ENCODE measurements at places on chromosomes 4 and X.
A peak's percentile ranks its signal among the peaks of the same experiment; 100 is the strongest.

GRCh38 chrX:127943571-127943970 lies 108.6 kb downstream of the ACTRT1 start:
- DNase-seq = no peak

- peak; percentile 87 for DNase-seq
Measured at GRCh38 chr4:76198411-76199237, 15.0 kb downstream of the SCARB2 start.

DNA sequence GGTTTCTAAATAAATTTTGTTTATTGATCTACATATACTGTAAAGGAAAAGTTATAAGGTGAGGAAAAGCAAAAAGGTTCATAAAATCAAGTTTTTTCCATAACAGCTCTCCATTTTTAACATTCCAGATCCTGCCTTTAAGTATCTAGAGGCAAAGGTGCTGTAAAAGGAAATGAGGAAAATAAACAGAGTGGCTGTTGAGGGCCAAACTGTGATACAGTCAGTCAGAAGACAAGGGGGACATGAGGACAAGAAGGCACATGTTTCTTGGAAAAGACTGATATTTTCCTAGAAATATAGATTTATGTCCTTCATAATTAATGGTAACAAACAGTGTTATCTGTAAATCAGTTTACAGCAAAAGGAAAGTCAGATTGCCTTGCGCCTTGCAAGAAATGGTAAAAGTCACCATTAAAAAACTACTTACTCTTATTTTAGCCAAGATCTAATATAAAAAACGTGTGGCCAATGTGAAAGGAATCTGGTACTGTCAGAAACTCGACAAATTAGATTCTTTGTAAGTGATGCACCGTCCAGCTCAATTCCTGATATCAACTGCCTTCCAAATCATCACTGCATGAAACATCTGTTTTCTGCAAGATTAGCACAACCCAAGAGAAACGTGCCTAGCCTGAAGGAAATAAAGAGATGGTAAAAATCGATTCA lies 34.0 kb upstream of the VEGFD start:
- DNase-seq = no peak

DNA sequence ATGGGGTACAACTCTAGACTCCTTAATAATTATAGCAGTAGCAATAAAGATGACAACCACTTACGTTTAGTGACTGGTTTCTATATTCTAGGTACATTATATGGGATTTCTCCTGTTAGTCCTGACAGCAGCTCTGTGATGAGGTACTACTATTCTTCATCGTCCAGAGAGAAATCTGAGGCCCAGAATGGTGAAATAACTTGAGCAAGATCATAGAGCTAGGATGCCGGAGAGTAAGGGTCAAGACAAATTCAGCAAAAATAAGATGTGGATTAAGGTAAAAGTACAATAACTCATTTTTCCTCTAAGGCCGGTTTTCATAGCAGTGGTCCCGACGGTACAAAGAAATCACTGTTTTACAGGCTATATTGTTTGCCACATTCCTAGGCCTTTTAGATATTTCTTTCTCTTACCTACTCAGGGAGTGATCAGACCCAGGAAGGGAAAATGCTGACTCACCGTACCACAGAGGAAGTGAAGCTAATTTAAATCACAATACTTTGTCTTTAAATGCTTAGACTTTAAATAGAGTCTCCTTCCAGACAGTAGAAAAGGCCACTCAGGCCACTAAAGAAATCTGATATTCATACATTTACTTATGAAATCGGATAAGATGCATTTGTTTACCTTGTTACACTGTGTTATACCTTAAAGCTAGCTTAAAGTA lies 2023.0 kb upstream of the AGA start:
- no peak for DNase-seq

DNA sequence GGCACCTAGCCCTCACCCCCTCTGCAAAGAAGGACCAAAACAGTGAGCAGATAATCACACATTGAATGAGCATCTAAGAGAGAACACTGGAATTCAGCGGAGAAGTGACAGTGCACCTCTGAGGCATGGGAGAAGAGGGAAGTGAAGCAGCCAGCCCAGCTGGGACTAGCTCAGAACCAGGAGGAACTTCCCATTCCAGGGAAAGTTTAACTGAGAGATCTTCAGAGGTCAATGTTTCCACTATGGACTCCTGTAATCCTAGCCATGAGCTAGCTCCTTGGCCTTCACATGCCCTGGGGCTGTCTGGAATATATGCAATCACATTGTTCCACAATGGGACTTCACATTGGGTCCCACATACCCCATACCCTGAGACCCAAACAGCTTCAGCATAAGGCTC lies 24.4 kb downstream of the TLR6 start:
- no peak for DNase-seq

DNA sequence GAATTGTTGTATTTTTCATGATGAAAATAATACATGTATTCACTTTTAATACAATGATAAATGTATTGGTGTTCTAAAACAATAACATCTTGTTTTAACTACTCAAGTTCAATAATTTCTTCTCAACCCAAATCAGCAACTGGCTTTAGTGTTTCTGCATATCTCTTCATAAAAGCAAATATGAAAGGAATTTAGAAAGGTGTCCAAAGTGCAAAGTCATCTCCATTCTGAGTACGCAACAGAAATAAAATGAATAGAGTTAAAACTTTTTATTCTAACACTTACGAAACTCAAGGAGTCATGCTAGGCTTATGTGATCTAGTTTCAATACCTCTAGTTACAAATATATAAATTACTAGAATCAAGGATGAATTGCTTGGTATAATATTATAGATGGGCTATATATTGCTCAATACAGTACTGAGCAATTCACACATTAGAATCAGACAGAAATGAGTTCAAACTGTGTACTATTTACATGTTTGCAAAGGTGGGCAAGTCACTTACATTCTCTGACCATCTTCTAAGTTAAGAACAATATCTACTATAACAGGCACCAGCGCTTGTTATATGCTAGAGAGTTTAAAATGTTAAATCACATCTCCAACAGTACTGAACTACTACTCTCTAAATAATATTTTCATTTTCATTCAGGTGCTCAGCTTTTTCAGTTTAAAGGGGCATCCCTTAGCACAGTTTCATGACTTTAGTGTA lies 51.5 kb downstream of the PPA2 start:
- DNase-seq = no peak

DNA sequence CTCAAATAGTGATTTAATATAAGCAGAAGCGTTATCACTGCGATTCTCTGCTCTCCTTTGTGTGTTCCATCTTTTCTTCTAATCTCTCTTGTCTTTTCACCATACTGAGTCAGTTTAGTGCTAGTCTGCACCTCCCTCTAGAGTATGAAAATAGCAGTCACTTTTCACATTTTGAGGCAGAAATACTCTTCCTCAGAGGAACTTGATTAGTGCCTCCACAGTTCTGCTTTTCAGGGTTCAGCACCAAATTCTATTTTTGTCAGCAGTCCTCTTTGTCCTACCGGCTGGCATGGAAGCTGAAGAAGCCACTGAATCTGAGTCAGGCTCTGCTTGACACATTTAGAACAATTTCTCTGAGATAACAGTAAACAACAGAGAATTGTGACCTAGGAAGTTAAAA lies 49.7 kb upstream of the ANKRD17 start:
- DNase-seq = no peak

- DNase-seq = no peak
Measured at GRCh38 chr4:13678186-13678924, 50.8 kb upstream of the BOD1L1 start.

GRCh38 chr4:15427161-15427560 lies 672 bp upstream of the C1QTNF7 start:
- no peak for DNase-seq

DNA sequence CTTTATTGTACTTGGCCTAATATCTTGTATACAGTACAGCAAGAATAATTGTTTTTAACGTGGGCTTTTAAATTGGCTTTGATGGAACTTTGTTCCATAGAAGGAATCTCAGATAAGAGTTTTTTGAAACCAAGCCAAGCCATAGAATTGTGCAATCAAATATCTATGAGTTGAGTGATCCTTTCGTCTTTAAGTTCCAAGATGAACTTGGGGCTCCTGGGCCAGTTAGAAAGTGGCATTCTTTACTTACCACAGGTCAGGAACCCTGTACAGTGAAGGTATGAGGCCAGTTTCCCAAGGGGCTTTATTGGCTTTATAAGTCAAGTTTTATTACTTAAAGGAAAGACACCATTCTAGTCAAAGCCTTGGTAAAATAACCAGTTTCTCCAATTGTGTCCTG lies 2104.2 kb downstream of the PCDH7 start:
- DNase-seq = no peak

DNA sequence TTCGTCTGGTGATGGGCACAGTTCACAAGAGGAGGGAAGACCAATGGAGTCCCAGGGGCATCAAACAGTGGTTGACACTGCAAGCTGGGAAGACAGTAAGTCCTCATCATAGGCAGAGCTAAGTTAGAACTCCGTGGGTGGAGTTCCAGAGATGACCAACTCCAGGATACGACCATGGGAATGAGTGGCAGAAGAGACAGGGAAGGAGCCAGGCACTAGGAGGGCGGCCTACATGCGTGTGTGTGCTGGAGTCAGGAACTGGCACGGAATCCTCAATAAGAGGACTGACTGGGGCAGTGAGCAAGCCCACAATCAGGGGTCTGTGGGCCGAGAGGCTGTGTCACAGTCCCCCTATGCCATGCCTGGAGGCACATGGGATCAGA lies 30.4 kb upstream of the IRAK1 start:
- no peak for DNase-seq

GRCh38 chr4:165813606-165814005 lies 59.4 kb upstream of the TLL1 start:
- no peak for DNase-seq

DNA sequence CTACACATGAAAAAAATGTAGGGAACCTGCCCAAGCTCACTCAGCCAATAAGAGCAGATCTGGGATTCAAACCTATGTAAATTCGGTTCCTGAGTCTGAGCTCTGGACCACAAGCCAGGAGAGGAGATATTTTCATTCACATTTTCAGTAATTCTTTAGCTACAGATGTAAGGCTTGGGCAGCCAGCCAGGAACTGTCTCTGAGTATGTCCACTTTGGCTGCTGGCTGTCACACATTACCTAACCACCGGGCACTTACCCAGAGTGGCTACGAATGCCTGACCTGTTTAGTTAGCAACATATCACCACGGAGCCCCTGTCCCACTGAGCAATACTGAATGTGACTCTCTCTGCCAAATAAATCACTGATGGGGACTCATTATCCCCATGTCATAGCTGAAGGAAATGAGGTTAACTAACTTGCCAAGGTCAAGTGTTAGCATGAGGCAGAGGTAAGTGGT lies 15.3 kb downstream of the USP46 start:
- DNase-seq = peak; percentile 23

DNA sequence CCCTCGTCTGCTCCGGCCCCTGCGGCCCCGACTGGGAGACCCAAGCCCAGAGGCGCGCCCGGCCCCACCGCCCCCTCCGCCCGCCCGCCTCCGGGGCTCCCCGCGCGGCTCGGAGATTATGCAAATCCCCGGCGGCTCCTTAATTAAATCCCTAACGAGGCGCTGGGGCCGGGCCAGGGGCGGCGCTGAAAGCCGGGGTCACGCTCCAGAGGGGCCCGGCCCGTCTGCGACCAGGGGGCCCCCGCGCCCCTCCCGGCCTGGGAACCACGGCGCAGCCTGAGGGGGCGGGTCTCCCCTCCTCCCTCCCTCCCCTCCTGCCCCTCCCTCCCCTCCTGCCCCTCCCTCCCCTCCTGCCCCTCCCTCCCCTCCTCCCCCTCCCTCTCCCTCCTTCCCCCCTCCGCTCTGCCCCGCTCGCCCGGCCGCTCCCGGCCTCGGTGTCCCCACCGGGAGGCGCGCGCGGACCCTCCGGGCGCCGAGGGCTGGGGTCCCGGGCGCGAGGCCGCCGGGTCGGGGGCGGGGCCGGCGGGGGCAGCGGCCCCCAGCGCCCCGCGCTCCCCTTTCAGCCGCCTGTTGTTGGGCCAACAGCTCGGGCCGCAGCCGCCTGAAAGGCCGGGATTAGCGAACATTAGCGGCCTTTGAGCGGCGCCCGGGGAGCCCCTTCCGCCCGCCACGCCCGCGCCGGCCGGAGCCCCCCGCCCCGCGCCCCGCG lies 25.9 kb upstream of the FGFR3 start:
- no peak for DNase-seq

- no peak for DNase-seq
Measured at GRCh38 chr4:31748382-31748781, 1028.2 kb downstream of the PCDH7 start.

DNA sequence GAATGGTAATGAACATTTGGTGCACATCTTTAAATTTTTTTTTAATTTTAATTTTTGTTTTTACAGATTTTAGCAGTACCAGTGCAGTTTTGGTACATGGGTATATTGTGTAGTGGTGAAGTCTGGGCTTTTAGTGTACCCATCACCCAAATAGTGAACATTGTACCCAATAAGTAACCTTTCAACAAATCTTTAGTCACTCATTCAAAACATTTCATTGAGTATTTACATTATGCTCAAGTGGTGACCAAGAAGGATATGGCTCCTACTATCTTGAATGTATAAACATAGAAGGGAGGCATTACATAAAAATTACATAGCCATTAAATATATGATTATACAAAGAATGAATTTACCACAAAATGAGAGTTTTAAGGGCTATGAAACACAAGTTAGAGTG lies 223.3 kb downstream of the SPRY1 start:
- no peak for DNase-seq

DNA sequence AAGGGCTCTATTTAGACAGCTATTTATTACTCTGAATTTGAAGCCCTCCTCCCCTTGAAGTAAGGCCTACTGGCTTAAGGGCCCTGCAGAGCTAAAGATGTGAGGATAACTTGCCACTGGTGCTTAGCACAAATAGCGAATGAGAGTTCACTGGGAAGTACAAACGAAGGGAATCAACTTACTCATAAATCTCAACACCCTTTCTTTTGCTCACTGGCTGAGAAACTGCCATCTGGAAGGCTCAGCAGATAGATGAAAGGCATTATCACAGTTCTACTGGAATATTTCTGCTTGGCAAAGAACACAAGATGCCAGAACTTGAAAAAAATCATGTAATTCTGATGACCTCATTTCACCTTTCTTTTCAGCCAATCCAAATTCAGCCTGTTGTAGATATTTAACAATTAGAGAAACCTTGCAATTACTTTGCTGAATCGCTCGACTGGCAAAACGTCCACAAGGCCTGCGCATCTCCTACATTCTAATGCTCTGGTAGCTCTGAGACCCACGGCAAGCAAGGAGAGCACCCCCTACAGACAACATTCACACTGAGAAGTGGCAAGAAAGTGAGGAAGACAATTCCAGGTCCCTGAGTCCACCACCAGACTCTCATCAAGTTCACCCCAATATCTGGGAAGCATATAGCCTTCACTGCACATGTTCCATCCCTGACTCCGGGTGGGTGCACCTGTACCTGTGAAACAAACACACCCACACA lies 27.5 kb downstream of the TSPAN5 start:
- no peak for DNase-seq

GRCh38 chr4:78862314-78862737 lies 76.9 kb downstream of the PAQR3 start:
- no peak for DNase-seq

DNA sequence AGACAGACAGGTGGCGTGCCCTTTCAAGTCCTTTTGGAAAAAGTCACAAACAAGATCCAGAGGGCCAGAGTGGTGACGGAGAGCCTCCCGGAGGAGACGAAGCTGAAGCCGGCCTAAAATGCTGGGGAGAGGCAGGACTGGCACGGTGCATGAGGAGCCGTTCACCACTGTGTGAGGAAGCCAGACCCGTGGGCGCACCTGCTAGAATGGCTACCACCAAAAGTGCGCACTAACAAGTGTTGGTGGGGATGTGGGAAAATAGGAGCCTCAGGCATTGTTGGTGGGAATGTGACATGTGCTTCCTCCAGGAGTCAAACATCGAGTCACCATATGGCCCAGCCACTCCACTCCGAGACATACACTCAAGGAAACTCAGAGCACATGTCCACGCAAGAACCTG lies 67.4 kb upstream of the HELT start:
- DNase-seq = no peak

GRCh38 chr4:70902577-70903290 lies 565 bp downstream of the MOB1B start:
- DNase-seq = no peak
